ENCODE measurements at places on chromosomes 7 and 10.

DNA sequence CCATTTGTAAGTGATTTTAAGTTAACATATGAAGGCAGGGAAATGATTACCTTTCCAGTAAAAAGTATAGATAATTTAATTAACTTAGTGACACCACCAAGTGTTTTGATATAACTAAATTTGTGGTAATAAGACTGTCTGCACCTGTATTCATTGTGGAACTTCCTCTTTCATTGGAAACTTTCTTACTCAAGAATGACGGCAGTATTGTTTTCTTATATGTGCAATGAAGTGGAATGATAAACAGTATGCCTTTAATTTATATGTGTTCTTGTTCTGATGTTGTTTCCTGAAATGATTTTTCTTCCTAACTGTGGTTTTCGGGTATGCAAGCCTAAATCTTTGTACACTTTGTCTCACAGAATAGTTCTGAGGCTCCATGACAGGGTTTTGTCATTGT lies 46.4 kb downstream of the CASD1 start:
- DNase-seq, result no peak

DNA sequence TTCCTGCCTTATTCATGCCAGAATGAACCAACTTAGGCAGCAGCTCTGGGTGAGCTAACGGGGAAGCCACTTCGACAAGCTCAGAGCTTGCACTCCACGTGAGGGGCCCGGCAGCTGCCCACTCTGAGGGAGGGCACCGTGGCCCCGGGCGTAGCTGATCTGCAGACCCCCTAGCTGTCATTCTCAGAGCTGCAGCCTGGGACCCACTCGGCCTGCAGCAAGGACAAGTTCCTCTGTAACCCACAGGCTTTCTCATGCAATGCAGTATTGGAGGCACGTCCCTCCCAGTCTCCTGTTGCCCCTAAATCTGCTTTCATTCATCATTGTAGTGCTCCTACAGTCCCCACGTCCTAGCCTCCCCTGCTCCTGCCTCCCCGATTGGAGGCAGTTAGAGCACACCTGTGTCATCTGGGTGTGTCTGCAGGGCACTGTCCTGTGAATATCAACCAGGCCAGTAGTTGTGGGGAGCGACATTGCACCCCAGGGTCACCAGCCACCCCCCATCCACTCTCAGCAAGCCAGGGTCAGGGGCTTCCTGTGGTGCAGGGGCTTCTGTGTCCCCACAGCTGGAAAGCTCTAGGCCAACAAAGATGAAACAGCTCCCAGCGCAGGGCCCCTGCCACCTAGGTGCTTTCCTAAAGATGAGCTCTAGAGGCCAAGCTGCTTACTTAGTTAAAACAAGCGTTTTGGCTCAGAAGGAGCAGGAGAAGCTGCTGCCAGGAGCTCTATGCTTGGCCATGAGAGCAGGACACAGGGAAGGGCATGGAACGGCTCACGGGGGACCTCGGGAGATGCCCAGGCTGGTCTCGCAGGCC lies 333.6 kb downstream of the ADARB2 start:
- no peak for DNase-seq

DNA sequence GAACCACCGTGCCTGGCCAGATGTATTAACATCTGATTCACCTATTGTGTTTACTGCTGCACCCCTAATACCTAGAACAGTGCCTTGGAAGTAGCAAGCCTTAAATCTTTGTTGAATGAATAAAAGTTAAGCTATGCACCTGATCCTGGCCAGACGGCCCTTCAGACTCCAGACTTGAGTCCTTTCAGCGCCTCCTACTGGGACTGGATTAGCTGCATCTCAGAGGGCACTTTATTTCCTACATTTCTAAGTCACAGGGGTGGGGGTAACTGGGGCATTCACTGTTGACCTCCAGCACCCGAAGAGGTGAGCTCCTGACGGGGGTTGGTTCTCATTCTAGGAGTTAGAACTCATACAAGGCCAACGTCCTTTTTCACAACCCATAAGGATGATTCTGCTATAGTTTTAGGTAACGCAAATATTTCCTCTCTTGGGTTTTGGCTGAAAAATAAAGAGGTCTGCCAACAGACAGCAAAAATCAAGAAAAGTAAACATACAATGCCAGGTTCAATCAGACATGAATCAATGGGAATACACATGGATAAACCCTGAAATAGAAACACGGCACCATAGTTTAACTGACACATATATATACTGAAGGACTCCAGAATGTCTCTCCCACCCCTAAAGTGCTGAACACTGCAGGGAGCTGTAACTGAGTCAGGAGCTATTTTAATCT lies 48.0 kb upstream of the DLG5 start:
- no peak for DNase-seq

DNA sequence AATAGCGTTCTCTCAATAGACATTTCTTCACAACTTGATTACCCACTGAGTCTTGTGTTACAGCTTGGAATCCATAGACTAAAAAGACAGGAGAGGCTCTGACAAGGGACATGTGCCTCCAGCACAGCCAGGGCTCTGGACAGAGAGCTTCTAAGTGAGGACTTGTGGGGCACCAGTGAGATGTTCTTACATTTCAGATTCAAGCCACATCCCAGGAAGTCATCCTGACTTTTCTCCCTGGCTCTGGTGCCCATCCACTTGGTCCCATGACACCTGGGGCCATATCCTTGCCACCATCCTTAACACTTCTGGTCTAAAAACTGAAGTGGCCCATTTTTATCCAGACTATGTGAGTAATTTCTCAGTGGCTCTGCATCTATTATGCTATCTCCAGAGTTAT lies 440.1 kb downstream of the TCERG1L start:
- DNase-seq, result no peak

GRCh38 chr10:1159131-1160061 lies 103.2 kb downstream of the WDR37 start:
- DNase-seq, result no peak

DNA sequence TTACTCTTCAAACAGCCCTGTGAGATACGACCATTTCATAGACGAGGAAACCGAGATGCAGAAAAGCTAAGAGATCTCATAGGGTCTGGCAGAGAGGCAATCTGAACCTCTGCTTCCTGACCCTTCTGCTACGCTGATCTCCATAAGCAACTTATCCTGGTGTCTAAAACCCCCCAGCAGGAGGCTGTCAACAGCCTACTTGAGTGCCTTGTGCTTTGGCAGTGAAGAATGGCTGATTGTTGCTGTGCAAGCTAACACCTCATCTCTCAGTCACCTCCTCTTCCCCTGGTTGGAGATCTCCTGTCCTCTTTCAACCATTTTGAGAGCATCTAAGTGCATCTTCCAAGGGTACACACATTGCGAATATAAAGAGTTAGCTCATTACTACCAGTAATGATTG lies 86.2 kb downstream of the AOAH start:
- no peak for DNase-seq
